Left ventricle myocardium inferior (tissue), 1 donor: ENCODE measurements at places on chromosomes 16 and 17.

- DNase-seq = no peak
- no peak overlapping the region for H3K4me3 ChIP-seq
- H3K4me1 ChIP-seq = peaks cover 35% of the 10 kb centered on the region
Measured at GRCh38 chr17:2125013-2125535, 70.2 kb downstream of the HIC1 start.

- H3K36me3 ChIP-seq = no peaks in the 10 kb centered on the region
- no peak for DNase-seq
- no peak overlapping the region for H3K4me3 ChIP-seq
- no peaks in the 10 kb centered on the region for H3K27me3 ChIP-seq
- no peaks in the 10 kb centered on the region for H3K4me1 ChIP-seq
- no peak overlapping the region for H3K27ac ChIP-seq
Measured at GRCh38 chr17:13181683-13182082, 163.9 kb upstream of the ELAC2 start.

DNA sequence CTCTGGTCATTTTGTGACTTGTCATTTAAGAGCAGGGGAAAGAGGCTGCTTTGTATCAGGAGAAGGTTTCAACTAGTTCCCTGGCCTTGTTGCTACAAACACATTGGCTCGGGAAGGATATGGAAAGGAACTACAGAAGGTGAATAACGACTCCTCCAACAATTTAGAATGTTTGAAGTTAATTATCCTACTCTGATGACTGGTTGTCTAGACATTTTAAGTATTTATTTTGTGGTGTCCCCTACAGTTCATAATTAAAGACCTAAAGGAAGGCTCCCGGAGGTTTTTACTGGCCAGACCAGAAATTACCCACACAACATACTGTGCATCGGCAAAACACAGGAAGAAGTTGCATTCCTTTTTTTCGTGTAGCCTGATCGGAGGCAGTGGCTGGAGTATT is 515.8 kb upstream of the SALL1 start:
- no peak for DNase-seq
- H3K27ac ChIP-seq = no peak overlapping the region
- H3K4me3 ChIP-seq = no peak overlapping the region
- H3K36me3 ChIP-seq = no peaks in the 10 kb centered on the region
- no peaks in the 10 kb centered on the region for H3K27me3 ChIP-seq

GRCh38 chr17:29686993-29687590 is 64.4 kb upstream of the CORO6 start:
- peaks cover 60% of the 10 kb centered on the region for H3K4me1 ChIP-seq
- no peak for DNase-seq
- no peaks in the 10 kb centered on the region for H3K27me3 ChIP-seq
- H3K36me3 ChIP-seq = peaks cover 22% of the 10 kb centered on the region
